H1 (cell line): ENCODE measurements at places on chromosomes 2 and 18. TPM values are rescaled to one million over a fixed set of nuclear protein-coding genes. Genes with fewer than 3 reads are reported as not detected.
A peak's percentile ranks its signal among the peaks of the same experiment; 100 is the strongest.

DNA sequence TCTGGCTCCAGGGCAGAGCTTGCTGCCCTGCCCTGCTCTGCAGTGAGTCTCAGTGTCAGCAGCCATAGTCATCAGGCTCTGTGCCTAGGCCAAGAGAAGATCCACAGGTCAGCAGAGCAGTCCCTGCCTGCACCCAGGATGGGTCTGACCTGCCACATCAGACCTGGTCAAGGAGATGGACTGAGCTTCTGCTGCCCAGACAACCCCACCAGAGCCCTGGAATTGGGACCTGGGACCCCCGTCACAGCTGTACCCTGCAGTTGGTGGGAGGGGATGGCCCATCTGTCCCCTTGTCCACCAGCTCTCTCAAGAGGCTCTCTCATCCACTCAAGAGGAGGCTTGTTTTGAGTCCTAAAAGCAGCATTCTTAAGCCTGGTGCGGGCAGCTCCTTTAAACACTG lies 142.6 kb downstream of the TFCP2L1 start:
- DNase-seq: no peak

GRCh38 chr18:62450546-62451410 lies 72.0 kb upstream of the ZCCHC2 start:
- no peak for DNase-seq

DNA sequence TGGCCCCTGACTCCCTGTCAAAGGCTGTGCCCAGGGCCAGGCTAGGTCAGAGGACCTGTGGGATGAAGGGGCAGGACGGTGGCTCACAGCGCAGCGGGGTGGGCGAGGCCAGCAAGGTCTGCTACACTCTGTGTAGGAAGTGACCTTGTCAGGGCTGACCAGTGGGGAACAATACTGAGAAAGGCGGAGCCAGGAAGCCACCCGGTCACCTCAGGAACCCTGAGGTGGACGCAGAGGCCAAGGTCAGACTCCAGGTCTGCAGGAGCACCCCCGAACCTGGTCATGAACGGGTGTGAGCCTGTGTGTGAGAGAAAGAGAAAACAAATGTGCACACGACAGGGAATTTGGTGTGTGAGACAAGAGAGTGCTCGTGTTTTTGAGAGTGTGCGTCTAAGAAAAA lies 72.3 kb downstream of the SMAD7 start:
- DNase-seq: no peak

DNA sequence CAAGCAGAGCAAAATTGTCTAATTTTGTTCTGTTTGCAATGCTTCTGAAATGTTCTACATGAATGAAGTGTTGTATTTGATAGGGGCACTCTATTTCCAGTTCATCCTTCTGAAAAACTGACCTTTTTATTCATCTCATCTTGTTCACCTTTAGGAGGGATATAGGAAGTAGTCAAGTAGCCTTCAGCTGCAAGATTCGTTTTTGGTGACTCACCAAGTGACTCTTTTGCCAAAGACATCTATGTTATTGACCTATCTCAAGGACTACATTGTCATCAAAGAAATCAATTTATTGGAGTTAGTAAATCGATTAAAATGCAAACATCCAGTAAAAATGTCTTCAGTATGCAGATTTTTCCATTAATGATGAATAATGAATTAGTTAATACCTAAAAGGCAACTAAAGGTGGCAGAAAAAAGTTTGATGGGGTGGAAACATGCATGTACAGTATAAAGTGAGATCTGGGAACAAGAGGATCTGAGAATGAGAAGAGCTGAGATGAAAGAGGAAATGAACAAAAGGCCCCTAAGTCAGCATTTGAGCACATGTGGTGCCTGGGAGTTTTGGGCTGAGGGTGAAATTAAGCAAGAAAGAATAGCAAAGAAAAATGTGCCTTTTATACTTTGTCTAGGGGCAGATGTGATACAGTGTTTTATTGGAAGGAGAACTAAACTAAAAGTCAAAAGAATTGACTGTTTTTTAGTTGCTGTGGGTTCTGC lies 255.1 kb upstream of the LINC00305 start:
- no peak for DNase-seq

GRCh38 chr18:35822413-35822812 lies 150.1 kb upstream of the RMP24 start:
- no peak for DNase-seq

DNA sequence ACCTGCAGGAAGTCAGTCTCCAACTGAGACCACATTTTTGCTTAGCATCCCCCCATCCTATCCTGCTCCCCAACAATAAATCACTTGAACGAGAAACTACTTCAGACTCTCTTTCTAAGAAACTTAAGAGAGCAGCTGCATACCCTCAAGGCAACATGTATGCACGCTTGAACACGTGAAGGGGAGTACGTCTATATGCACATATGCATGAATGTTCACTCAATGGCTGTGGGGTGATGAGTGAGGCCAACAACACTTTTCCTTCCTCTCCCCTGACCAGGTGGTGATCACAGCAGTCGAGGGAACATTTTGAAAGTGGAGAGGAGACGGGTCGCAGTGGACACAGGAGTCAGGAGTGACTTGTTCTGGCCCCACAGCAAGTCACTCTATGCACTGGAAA lies 79.8 kb upstream of the LPIN2 start:
- DNase-seq: peak; percentile 38

NOL4 gene
- total RNA-seq: 1.6 and 2.6 TPM in 2 replicates
